ENCODE measurements at places on chromosomes 12 and 14.

DNA sequence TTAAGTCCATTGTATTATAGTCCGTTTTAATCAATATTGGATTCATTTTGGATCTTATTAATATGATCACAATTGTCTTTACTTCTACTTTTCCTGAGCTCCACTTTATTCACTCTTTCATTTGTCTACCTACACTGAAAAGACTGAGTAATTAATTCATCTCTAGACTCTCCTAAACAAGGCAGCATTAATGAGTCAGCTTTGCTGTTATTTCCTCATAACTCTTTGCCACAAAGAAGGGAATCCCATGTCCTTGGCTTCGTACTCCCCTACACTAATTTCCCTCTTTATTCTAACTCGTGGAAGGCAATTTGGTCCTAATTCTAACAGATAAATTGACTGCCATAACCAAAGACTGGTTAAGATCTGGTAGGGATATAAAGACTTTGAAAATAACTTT lies 91.9 kb downstream of the ARMH4 start:
- DNase-seq = no peak

DNA sequence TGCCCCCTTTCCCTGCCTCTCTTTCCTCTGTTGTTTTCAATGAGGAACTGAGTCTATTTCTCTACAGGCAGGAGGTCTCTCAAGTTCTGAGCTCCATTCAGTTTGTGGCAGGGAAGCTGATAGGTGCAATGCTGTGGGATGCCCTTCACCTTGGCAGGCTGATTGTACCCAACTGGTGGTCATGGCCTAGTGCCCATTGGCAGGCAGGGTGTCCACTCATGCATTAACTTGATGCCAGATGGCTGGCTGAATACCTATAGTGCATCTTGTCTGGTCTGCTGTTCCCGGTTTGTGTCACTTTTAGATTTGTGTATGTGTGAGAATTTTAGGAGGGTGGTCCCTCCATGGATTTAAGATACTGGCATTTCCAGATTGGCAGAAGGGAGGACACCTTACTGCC lies 20.0 kb upstream of the ITGA5 start:
- no peak for DNase-seq

DNA sequence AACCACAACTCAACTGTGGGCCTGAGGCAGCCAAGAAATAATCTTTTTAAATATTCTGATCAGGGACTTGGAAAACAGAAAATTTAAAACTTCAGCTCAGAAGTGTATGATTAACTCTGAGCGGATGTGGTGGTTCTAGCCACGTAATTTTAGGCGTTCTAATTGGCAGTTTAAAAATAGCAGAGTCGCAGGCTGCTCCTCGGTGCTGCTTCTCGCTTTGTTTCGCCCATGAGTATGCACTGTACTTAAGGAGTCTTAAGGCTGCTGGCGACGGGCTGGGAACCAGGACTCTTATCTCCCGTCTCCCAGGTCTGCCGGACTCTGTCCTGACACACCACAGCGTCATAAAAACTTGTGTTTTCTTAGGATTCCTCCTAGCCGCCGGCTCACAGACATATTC lies 113.4 kb upstream of the PELI2 start:
- no peak for DNase-seq

DNA sequence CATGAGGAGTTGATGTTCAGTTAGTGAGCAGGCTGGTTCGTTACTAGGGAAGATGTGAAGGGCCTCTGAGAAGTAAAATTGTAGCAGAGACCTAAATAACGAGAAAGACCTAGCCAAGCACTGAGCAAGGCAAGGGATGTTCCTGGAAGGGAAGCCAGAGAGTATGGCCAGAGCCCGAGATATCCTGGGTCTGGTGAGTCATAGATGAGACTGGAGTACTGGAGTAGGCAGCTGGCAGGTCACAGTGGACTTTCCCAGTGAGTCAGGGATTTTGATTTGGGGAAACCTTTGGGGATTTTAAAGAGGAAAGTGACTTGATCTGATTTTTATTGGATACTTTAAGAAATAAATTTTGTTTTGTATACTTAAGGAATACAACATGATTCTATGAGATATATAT lies 369.0 kb downstream of the DIO2 start:
- DNase-seq = no peak

- no peak for DNase-seq
These were observed 74.7 kb downstream of the TRIM9 start for GRCh38 chr14:51020024-51020710.
